ENCODE measurements at places on chromosomes 1 and 21.

- DNase-seq, result no peak
Measured at GRCh38 chr1:2784854-2785630, 16.5 kb downstream of the TTC34 start.

DNA sequence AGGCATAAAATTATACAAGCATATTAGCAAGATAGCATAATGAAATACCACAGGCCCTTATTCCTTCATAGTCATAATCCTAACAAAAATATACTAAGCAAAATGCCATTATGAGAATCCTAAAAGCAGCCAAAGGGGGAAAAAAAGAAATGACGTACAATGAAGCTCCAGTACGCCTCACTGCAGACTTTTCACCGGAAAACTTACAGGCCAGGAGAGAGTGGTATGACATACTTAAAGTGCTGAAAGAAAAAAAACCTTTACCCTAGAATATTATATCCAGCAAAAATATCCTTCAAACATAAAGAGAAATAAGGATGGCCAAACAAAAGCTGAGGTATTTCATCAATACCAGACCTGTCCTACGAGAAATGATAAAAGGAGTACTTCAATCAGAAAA lies 19.5 kb downstream of the ZNF695 start:
- no peak for DNase-seq

DNA sequence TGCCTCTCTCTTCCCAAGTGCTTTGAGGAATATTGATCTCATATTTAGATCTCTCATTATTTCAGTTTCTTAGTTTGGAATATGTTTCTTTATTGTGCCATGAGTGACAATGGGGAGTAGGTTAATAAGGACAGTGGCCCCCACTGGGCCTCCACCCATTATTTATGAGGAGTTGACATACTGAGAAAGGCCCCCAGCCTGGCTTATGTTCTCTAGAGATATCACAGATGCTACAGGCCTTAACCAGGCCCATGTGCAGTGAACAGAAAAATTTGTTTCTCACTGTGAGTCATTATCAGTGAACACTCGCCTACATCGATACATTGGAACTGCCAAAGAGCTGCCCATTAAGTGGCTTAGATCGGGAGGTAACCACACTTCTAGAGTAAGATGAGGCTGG lies 35.7 kb upstream of the SYT6 start:
- DNase-seq, result no peak

- no peak for DNase-seq
Measured at GRCh38 chr21:44556879-44557278, 1.7 kb downstream of the KRTAP10-3 start.

GRCh38 chr1:152218762-152219436 lies 5.1 kb downstream of the HRNR start:
- no peak for DNase-seq

- no peak for DNase-seq
Measured at GRCh38 chr1:226778657-226779058, 39.6 kb upstream of the ITPKB start.

Measured in activated CD8-positive, alpha-beta memory T cell treated with anti-CD3 and anti-CD28 coated beads for 4 hours (primary cell).